ENCODE measurements at places on chromosomes 2 and 18.

GRCh38 chr18:11992096-11992790 lies 10.9 kb downstream of the IMPA2 start:
- DNase-seq: no peak

GRCh38 chr2:162073888-162074631 lies at the start of gene DPP4:
DPP4 (minus strand) TSS chr2:162074215; CDS start chr2:162073981, 234 bp downstream.
- peak; percentile 71 for DNase-seq

- no peak for DNase-seq
Measured at GRCh38 chr2:88574445-88574844, 52.8 kb downstream of the EIF2AK3 start.

GRCh38 chr2:46647041-46647440 lies 167.7 kb downstream of the TMEM247 start:
- no peak for DNase-seq

- DNase-seq: peak; percentile 53
Measured at GRCh38 chr2:182767578-182767977, 51.5 kb downstream of the DNAJC10 start.

Data from HT-29 (cell line).